Iris pigment epithelial cell (primary cell): ENCODE measurements at places on chromosomes 5 and 9.

DNA sequence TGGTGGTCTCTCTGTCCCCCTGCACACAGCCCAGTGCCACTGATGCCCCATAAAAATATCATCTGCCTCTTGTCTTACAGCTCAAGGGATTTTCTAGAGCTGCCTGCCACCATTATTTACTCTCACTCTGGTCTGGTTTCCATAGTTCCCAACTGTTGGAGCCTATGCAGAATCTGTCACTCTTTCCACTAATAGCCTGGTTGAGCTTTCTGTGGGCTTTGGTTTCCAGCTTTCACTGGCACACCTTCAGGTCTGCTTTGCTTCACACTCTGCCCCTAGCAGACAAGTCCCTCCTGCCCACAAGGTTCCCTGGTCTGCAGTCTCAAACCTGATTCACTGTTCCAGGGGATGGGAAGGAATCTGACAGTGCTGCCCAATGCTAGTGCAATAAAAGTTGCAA lies 103.0 kb upstream of the FTMT start:
- DNase-seq, result no peak

DNA sequence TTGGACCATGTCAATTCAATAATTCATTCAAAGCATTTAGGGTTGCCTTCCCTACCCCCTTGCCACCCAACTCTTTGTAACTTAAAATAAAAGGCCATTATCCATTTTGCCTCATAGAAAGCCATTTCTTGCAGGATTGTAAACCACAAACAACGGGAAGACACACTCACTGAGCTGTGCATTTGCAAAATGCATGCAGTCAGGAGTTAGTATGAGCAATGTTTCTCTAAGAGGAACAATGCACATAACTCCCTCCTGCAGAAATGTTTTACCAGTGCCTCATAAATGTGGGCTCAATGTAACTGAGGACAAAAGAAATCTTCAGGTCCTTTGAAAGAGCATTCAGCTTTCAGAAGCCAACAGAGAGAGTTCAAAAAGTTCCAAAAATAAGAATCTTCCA lies 98.5 kb upstream of the ABCA1 start:
- peak; percentile 38 for DNase-seq

DNA sequence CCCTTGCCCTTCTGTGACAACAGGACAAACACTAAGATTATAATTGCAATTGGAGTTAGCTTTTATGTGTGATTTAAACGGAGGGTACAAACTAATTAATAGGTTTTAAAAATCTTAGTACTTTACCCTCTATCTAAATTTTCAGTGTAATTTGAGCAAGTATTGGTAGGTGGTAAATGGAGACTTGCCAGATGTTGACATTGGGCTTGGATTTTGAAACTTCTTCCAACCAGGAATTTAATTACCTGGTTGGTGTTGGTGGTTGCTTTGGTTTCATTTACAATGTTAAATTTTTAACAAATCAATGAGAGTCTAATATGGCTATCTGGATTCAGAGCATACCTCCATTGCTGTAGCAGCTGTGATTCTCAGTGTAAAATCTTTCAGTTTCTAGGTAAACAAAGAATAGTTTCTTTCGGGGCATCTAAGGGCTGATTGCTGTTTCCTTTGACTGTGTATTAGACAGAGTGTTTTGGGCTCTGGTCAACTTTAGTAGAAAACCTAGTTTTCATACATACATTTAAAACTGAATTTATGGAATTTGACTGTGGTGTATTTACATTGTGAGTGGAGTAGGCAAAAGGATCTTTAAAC lies 1.9 kb downstream of the DAPK1 start:
- no peak for DNase-seq

GRCh38 chr5:15806613-15807012 lies 306.6 kb downstream of the FBXL7 start:
- DNase-seq, result no peak

DNA sequence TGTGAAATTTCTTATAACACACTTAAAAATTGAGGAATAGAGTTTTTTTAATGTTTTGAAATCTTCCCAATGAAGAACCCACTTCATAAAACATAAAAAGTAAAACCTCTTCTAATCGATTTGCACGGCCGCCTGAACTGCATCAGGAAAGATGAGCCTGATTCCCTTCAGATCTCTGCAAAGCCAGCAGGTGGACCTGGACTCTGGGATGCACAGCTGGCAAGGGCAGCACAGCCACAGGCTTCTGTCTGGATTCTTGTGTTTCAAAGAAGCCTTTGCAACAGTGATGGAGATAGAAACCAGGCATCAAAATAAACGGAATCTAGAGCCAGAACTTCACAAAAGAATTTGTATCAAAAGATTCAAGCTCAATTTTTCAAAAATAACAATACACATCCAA lies 36.0 kb upstream of the SPATA31C2 start:
- no peak for DNase-seq

DNA sequence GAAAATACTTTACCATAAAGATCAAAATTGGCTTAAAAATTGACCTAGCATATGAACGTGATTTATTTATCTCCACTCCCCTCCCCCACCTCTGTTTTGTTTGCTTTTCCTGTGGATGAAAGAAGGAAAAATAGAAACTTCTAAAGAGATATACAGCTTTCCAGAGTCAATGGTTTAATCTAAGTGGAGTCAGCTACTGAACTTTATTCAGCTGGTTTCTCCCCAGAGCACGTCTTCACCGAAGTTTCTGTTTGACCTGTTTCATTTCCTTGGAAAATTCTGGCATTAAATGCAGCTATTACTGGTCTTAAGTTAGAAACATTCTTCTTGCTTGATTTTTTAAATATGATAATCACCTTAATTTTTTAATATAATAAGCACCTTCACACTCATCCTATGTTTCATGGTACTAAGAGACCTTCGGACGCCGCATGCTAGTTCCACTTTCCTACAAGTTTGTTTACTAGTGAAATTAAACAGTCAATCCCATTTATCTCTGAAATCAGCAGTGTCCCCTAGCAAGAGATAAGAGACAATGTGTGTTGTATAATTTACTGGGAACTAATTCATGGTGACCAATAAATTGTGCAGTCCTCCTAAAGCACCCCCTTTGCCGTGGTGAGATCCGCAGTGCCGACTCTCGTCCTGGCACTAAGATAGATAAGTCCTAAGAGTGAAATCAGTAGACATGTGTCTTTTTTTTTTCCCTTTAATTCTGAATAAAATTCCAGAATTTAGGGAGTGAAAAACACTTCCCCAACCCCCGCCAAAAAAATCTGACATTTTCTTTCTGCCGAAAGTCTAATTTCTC lies 89.9 kb downstream of the ARL15 start:
- no peak for DNase-seq

DNA sequence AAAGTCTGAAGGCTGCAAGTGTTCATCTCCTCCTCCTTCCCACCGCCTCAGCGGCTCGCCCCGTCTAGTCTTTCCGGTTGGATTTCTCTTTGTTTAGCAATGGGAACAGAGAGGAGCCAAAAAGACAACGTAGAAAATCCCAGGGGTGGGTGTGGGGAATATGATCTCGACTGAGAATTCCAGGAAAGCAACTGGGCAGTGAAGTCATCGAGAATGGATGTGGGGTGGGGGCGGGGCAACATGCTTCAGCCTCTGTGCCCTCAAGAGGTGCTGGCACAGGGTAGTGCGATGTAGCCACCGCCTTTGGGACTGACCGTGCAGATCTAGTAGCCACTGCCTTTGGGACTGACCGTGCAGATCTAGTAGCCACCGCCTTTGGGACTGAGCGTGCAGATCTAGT lies 12.9 kb downstream of the MSX2 start:
- no peak for DNase-seq

DNA sequence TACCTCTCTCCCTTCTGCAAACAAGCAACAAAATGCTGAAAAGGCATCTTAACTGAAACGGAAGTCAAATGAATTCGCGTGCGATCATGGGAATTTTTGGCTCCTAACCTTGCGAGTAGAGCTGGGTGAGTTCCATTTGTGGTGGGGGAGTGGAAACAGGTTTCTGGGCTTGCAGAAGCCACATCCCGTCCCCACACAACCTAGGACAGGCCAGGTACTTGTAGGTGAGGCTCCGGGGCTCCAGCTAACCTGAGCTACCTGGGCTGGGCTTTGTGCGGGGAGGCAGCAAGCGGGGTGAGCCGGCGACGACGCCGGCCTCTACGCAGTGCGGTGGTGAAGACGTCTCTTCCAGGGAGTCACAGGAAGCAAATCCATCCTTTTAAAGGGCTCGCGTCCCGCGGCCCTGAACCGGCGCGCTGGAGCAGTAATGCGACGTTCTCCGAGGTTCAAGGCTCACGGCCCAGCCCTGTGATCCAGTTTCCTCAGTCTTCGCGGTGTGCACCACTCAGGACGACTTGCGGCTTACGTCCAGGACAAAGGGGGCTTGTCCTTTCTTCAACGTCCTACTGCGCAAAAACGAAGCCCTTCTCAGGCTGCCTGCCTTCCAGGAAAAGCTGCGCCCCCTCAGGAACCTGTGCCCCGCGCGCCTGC lies 567 bp upstream of the SPIN1 start:
- peak; percentile 65 for DNase-seq

- peak; percentile 87 for DNase-seq
Observed at GRCh38 chr9:100064872-100065581, 33.8 kb downstream of the ERP44 start.

DNA sequence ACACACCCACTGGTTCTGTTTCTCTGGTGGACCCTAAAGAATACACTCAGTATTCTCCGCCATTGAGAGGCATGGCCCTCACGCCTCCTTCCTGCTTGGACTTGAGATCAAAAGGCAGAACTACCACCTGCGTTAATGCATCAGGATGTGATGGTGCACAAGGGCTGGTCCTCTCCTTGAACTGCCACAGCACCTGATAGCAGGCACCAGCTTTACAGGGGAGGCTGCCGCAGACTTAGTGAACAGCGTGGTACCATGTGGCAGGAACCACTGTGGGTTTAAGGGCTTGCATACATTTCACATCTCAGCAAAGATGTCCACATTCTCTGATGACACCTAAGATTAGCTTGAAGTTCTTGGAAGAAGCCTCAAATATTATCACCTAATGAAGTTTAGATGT lies 208.7 kb downstream of the GADD45G start:
- DNase-seq, result no peak

DNA sequence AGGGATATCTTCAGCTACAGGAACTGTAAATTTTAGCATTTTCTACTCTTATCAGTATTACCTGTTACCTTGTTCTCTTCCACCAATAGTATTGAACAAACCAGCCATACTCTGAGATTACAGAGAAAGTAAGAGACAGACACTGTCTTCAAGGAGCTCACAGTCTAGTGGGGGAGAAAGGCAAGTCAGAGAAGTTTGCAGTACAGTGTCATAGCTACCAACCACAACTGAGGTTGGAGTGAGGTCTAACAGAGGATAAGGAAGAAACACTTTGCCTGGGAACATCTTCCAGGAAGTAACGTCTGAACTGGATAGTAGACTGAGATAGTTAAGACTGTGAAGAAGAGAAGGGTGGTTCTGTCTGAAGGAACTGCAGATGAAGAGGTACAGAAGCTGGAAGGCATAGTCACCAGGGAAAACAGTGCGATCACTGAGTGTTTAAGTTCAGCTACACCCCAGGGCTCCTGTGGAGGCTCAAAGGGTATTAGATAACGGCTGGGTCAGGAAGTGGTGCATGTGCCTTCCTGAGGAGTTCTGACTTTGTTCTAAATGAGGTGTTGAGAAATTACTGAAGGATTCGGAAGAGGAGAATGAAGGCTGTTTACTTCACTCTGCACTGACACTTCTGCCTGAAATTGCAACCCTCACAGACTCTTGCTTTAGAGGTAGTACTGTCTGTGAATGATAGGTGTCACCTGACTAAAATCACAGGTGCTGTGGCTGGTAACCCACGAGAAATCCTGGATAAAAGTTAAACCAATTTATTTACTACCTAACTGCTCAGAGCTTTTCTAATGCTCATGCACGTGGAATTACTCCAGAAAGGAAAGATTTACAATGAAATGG lies 841.6 kb downstream of the MAT2B start:
- DNase-seq, result no peak

GRCh38 chr5:52773342-52773741 lies 14.4 kb upstream of the ITGA1 start:
- DNase-seq, result no peak

DNA sequence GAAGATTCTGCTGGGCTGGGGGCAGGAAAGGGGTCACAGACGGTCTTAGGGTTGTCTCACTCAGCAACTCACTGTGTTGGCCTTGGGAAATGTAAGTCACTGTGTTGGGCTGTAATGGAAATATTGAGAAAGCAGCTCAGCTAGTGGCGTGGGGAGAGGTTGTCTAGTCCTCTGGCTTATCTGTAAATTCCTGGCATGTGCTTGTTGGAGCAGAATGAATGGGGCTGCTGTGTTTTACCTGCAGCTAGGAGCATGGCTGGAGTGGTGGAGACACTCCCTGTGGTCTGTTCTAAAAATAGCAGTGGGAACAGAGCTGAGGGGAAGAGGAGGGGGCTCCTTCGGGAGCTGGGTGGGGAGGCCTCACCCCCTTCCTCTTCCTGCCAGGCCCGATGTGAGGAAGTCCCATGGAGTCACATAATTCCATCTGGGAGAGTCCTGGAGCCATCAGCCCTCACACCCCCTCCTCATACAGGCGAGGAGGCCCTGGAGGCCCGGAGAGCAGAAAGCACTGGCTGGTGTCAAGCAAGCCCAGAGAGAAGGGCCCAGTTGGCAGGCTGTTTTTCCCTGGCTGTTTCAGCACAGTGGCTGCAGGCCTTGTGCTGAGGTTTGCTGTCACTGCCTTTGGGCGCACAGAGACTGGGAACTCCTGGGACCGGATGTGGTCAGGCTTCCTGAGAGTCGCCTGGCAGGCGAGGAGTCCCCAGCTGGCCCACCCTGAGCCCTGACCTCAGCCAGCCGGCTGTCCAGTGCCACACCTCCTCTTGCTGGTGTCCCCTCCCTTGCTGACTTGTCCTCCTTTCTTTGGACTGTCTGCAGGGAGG lies 84.9 kb downstream of the RGS3 start:
- peak; percentile 83 for DNase-seq

- peak; percentile 26 for DNase-seq
Observed at GRCh38 chr5:127834094-127834531, 130.9 kb downstream of the CCDC192 start.

GRCh38 chr5:158484150-158484549 lies 615.6 kb downstream of the EBF1 start:
- DNase-seq, result no peak

- peak; percentile 92 for DNase-seq
Observed at GRCh38 chr5:172740428-172741205, 30.4 kb downstream of the DUSP1 start.

- no peak for DNase-seq
Observed at GRCh38 chr9:107982001-107982400, 492.4 kb upstream of the KLF4 start.

GRCh38 chr5:109038209-109038840 lies 290.6 kb downstream of the FER start:
- peak; percentile 54 for DNase-seq

DNA sequence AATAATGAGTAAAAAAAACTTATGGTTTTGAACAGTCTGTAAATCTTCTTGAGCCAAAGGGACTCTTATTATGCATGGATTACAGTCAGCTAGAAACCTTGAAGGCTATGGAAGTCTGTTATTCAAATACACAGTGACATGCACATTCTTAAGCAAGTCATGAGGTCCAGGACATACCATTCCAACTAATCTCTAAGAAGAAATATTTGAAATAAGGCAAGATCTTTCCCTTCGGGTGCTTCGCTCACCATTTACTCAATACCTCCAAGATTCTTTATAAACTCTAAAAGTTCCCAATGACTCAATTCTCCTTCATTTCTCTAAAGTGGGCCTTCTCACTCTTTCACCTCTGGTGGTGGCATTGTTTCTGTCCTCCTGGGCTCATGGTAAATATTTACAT lies 811.0 kb downstream of the NR2F1-AS1 start:
- DNase-seq, result peak; percentile 93

- peak; percentile 52 for DNase-seq
Observed at GRCh38 chr5:90802474-90803317, 244.1 kb downstream of the ADGRV1 start.
